ENCODE measurements at places on chromosomes 12 and 14.

GRCh38 chr12:124551268-124552144 lies 15.9 kb downstream of the NCOR2 start:
- no peak for DNase-seq

DNA sequence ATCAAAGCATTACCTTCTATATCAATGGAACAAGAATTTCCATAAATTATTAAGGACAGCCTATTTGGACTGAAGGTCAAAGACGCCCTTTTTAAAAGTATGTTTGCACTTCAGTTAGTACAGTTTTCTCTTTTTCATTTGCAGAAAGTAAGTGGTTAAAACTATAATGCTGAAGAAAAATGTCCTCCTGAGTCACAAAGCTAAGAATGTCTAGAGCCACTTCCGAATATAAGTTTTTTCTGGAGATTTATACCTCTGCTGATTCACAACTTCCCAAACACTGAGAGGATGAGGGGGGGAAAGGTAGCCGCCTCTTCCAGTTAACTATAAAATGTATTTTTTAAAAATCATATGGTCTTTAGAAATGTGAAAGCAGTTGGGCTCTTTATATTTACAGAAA lies 84.9 kb downstream of the DUSP6 start:
- DNase-seq, result no peak

DNA sequence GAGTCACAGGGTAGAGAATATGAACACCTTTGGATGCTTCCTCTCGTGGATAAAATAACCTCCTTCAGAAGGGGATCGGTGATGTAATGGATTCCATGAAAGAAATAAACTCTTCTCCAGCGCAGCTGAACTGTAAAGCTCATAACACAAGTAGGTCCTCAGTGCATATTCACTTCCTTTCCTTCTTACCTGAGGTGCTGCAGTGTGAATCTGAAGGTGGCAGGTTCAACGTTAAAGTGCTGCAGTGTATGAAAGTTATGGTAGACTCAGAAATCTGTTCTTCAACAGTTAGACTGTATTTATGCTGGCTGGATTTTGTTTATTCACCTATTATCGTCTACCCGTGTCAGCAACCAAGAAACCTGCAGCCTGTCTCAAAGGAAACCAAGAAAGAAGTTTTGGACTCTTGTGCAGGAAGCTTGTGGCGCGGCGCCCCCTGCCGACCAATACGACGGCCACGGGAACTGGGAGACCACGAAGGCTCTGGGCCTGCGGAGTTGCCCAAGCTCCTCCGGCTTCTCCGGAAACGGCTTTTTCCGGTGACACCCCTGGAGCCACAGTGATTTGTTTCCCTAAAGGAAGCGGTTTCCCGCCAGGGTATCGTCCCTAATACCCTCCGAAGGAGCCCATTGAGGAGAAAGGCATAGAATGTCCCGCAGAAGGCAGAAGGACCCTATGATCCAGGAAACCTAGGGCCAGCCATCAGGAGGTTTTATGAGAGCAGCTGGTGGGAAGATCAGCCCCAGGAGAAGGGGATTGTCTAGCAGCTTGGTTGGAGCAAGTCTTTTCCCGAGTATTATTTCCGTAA lies 17.6 kb upstream of the RNASE3 start:
- no peak for DNase-seq

GRCh38 chr12:116159593-116160200 lies 117.8 kb downstream of the MED13L start:
- DNase-seq, result no peak

- peak; percentile 46 for DNase-seq
Observed at GRCh38 chr14:51776102-51776894, 84.1 kb upstream of the GNG2 start.

- DNase-seq, result no peak
Observed at GRCh38 chr12:24228371-24228770, 278.9 kb upstream of the SOX5 start.

DNA sequence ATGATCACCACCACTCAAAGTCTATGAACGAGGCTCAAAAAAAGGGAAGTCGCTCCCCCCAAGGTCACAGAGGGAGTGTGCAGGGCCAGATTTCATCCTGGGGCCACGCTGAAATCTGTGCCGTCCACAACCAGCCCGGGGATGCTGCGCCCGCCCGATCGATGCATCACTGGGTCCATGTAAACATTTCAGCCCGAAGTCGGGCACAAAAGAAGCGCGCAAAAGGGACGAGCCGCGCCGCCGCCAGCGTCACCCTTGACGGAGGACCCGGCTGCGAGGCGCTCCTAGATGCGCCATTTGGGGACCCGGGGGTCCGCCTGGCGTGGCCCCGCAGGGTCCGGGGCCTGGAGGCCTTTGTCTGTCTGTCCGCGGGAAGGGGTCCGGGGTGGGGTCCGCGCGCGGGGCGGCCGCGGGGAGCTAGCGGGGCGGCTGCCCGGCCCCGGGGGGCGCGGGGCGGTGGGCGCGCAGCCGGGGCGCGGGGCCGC lies 503 bp downstream of the FBXO21 start:
- no peak for DNase-seq

- no peak for DNase-seq
Observed at GRCh38 chr12:120640861-120641833, 721 bp downstream of the CABP1 start.

GRCh38 chr14:91649930-91650329 lies 82.0 kb downstream of the CATSPERB start:
- peak; percentile 14 for DNase-seq

- DNase-seq, result no peak
Observed at GRCh38 chr12:14902465-14902864, 16.8 kb upstream of the MGP start.

DNA sequence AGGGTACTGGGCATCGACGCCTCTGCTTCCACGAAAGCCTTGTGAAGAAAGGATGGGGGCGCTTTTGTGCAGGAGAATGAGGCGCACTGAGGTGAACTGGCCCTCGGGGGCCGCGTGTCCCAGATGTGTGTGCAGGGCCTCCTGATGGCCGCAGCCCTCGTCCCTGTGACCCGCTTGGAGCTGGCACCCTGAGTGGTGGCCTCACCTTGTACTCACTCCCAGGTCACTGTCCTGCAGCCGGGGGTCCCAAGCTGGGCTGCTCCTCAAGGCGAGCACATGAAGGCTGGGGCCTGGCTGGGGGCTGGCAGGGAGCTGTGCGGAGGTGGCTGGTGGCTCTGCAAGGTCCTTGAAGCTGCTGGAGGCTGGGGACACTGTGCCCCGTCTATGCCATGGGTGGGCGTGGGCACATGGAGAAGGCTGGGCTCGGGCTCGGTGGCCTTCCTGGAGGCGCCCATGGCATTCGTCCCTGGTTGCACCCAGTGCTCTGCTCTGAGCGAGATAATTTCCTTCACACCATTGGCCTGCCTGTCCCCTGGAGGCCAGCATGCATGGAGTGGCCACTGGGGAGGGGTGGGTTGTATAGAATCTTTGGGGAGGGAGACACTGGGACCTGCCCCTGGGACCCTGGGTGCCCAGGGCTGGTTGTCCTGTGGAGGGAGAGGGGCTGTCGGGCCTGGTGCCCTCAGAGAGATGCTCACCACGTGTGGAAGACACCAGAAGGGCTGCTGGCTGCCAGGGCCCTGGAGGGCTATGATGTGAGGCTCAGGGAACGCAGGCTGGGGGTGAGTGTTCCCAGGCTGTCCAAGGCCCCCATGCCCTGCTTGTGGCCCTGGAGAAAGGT lies 79.3 kb downstream of the TMEM121 start:
- no peak for DNase-seq

Measured in non-pigmented ciliary epithelial cell (primary cell).